Immature natural killer cell (primary cell): ENCODE measurements at places on chromosomes 2 and 18.

DNA sequence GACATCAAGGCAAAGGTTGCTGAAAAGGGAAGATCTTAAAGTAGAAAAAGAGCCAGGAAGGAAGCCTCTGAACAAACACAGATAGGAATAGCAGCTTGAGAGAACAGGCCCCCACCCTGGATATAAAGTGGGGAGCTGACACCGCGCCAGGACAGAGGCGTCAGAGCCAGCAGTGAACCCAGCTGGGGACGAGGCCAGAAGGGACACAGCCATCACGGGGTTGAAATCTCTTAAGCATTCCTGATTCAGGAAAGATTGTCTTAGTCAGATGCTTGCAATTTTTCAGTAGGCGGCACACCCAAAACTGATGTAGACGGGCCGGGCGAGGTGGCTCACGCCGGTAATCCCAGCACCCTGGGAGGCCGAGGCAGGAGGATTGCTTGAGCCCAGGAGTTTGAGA is 93.8 kb upstream of the PHLPP1 start:
- DNase-seq, result no peak

DNA sequence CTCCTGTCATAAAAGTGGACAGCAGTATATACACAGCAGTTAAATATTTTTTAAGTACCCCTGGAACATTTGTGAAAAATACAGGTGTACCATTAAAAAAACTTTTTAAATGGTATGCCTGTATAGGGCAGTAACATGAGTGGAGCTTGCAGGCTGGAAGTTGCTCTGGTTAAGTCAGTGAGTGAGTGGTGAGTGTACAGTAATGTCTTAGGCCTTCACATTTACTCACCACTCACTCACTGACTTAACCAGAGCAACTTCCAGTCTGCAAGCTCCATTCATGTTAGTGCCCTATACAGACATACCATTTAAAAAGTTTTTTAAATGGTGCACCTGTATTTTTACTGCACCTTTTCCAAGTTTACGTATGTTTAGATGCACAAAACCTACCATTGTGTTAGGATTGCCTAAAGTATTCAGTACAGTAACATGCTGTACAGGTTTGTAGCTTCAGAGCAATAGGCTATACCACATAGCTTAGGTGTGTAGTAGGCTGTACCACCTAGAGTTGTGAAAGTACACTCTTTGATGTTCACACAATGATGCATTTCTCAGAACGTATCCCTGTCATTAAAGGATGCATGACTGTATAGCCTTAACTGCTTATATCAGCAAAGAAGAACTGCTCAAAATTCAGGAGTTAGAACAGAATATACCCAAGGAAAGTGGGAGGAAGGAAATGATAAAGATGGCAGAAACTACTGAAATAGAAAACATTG is 112.6 kb downstream of the EHBP1 start:
- DNase-seq, result no peak

DNA sequence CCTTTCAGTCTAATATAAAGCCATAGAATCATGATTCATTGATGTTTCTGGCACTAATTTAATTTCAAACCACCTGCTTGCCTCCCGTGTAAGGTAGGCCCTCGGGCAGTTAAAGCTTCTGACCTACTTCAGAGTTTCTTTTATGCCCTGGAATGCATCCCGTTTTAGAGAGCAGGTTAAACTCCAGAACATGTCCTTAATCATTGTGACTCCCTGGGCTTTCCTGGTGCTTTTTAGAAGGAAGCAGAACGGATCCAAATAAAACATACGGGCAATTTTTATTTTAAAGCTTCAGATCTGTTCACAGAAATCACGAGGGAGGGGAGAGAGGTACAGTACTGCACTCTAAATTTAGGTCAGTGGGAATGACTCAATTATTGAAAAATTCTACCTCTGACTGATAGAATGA is 134.8 kb downstream of the GCA start:
- no peak for DNase-seq

- DNase-seq, result no peak
Observed at GRCh38 chr18:64171576-64171975, 22.7 kb upstream of the LINC00305 start.

- no peak for DNase-seq
Observed at GRCh38 chr2:158403237-158403636, 53.3 kb downstream of the CCDC148 start.

GRCh38 chr2:241882091-241882625 is 12.6 kb downstream of the RTP5 start:
- peak; percentile 34 for DNase-seq
